ENCODE measurements at places on chromosomes 4 and X.
A peak's percentile ranks its signal among the peaks of the same experiment; 100 is the strongest.

GRCh38 chr4:26076000-26076587 is 162.1 kb downstream of the SMIM20 start:
- DNase-seq: peak; percentile 27

- DNase-seq: no peak
Observed at GRCh38 chrX:39709812-39710211, 387.9 kb downstream of the BCOR start.

GRCh38 chr4:160180211-160180610 is 1077.3 kb downstream of the RAPGEF2 start:
- peak; percentile 95 for DNase-seq

DNA sequence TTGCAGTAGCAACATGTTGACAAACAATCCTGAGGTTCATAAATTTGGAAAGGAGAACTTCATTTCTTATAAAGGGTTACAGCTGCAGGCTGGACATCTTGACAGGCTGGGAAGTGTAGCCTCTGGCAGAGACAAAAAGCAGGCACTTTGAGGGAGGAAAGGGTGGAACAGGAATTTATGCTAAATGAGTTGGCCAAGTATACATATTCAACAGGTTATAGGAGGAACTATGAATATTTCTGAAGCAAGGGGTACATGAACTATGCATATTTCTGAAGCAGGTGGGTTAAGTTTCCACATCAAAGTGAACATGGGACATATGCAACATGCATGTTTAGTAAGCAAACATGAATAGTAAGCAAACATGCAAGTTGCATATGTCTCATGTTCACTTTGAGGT is 1.6 kb upstream of the ANTXR2 start:
- DNase-seq: no peak

DNA sequence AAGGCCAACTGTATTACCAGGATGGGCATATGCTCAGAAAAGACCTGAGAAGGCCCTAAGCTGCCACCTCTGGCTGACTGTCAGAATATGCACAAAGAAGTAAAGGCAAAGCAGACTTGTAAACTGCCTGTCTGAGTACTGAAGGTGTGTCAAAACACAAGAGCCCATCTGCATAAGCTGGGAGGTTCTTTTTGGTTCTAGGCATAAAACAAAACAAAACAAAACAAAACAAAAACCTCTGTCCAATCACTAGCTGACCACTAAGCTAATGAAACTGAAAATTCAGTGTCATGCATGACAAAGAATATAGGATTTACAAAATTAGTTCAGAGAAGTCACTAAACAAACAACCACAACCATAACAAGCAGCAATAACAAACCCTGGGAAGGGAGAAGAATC is 20.6 kb downstream of the SH3D19 start:
- no peak for DNase-seq

DNA sequence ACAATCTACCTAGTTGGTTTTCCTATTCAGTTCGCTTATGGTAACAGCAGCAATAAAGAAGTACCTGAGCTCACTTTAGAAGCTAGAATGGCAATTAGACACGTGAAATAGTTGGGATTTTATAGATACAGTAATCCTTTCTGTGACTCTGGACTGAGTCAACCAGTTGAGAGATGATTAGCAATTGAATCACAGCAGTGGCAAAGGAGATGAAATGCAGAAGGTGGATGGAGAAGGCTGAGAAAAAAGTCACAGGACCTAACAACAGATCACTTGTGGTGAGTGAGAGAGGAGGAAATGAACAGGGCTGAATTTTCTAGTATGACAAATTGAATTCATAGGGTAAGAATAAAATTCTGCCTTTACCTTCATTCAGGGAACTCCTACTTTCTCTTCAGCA is 197.1 kb upstream of the MAGEB18 start:
- peak; percentile 32 for DNase-seq

DNA sequence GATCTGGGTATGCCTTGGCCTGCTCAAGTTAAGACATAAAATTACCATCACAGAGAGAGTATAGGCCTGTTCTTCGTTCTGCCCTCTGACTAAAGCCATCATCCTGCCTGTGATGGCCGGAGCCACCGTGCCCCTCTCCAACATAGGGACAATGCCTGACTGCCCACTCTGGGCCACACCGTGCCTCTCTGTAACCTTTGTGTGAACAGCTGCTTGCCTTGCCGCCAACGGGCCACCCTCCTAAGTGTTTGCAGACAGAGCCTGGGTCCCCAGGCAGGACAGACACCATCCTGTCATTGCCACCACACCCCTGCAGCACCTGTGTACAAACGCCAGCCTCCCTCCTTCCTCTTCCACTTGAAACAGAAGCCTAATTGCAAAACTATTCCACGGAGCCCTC is 298.7 kb upstream of the TENM3 start:
- no peak for DNase-seq

DNA sequence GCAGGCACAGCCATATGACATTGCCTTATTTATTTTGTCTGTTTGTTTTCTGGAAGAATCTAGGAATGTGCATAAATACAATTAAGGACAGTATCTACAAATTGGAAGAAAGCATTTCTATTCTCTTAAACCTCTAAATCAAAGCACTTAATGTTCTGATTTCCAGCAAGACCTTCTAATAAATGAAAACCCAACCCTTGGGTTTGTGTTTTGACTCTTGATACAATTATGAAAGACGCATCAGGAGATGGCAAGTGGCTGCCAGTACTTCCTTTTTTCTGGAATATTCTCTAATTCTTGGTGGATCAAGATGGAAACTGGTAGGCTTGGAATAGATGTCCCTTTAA is 437 bp upstream of the CPE start:
- DNase-seq: no peak
